ENCODE measurements at places on chromosomes 5 and 9.

DNA sequence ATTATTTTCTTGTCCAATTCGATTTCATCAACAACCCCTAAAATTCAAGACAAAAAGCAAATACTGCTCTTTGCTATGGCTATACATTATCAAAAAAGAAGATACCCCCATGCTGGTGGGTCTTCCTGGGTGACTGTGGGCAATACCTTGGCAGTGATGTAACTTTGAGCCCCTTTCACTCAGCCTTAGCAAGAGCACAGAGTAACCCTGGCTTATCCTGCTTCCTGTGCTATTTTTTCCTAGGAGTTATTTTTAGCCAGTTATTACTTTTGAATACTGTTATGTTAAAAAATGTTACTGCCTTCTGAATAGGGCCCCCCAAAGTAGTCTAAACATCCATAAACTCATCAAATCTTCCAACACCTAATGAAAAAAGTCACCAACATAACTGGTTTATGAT lies 145.6 kb upstream of the TSLP start:
- DNase-seq: no peak

- DNase-seq: no peak
Measured at GRCh38 chr5:82363524-82363923, 85.4 kb upstream of the RPS23 start.

GRCh38 chr5:83385812-83386211 lies 85.7 kb upstream of the VCAN start:
- no peak for DNase-seq

DNA sequence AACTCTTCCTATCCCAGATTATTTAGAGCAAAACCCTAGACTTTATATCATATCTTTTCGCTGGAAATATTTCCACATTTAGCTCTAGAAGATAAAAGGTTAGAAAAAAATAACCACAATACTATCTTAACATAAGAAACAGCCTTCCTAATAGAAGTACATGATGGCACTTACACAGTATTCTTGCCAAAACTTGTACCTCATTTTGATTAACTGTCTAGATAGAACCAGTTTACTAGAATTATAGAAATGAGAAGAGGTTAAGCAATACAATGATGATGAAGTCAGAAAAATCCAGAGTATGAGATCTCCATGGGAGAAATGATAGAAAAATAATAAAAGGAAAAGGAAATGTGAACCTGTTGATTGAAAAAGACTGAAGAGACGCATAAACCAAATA lies 63.1 kb downstream of the SLC12A2 start:
- no peak for DNase-seq

DNA sequence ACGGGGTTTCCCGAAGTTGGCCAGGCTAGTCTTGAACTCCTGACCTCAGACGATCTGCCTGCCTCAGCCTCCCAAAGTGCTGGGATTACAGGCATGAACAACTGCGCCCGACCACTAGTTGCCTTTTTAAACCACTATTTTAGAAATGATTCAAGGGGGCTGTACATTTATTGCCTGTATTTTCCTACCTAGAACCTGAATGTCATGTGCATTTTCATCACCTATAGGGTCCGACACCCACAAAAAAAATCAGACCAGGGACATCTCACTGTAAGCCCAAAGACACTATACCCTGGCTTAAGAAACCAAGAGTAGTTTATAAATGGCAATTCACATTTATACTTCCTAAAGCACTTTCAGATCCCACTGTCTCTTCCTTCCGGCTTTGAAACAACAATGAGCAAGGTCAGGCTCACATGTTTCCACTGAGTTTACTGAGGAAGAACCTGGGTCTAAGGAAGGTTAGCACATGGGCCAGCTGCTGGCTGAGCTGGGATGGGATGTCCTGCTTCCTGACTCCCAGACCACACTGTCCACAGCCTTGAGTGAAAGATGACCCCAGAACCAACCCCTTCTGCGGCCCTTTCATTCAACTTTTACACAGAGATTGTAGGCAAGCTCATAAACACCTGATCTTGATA lies 87.3 kb downstream of the SERINC5 start:
- no peak for DNase-seq

DNA sequence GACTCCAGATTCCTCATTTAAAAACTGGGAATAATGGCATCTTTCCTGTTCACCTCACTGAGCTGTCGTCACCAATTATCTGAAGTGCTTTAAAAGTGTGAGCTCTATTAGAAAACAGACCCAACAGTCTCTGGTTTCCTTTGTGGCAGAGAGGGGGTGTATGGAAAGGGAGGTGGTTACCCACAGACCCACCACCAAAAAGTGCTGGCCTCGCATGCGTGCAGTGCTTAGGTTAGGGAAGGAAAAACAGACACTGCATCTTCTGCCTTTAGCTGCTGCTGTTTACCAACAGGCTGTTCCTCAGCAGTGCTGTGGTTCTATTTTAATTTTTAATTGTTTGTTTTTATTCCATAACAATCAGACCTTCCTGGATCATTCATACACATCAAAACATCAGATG lies 249.6 kb downstream of the PIK3R1 start:
- DNase-seq: no peak

- no peak for DNase-seq
Measured at GRCh38 chr9:2771087-2771486, 53.8 kb downstream of the KCNV2 start.

- no peak for DNase-seq
Measured at GRCh38 chr5:72355706-72356299, 35.6 kb downstream of the PTCD2 start.

- DNase-seq: no peak
Measured at GRCh38 chr9:1702701-1703100, 312.4 kb upstream of the SMARCA2 start.

GRCh38 chr5:139759219-139759721 lies 36.3 kb upstream of the PSD2 start:
- no peak for DNase-seq

GRCh38 chr5:3218916-3219650 lies 376.5 kb upstream of the IRX1 start:
- DNase-seq: no peak

DNA sequence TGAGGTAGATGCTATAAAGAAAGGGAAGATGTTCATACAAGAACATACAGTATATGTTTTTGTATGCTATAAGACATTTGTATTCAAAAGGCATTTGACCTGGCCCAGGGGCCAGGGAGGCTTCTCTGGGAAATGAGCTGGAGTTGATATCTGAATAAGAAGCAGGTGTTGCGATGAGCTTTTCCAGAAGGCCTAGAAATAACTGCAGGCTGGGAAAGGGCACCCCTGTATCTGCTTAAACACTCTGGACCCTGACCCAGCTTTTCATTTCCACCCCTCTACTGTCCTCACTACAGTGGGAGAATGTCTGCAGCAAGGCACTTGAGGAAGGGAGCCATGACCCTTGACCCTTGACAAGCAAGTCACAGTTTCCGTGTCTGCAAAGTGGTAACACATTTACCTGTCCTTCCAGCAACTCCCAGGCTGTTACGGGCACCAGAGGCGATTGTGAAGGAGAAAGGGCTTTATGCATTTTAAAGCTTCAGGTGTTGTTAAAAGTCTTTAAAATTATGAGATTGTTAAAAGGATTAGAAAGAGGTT lies 88.2 kb upstream of the PANK3 start:
- no peak for DNase-seq
